ENCODE measurements at places on chromosomes 12 and 14.

- no peak for DNase-seq
Observed at GRCh38 chr14:100409003-100409360, 85.8 kb downstream of the SLC25A47 start.

GRCh38 chr14:45201905-45202304 is 51.1 kb downstream of the MIS18BP1 start:
- no peak for DNase-seq

- DNase-seq: no peak
Observed at GRCh38 chr12:119448611-119449131, 114.1 kb downstream of the CCDC60 start.

- DNase-seq: peak; percentile 29
Observed at GRCh38 chr12:112907415-112908157, 824 bp downstream of the OAS1 start.

Data from globus pallidus (tissue), 1 donor.